NK-92 treated with Interleukin-12 subunit alpha and Interleukin-12 subunit beta, amount 100 ng/mL, for 24 hours (cell line): ENCODE measurements at places on chromosomes 11 and 22.

- DNase-seq, result no peak
Observed at GRCh38 chr11:118212131-118212725, 12.6 kb downstream of the JAML start.

- DNase-seq, result no peak
Observed at GRCh38 chr11:100629671-100630070, 57.4 kb upstream of the ARHGAP42 start.

GRCh38 chr11:44957040-44957515 lies 6.4 kb upstream of the TP53I11 start:
- DNase-seq, result no peak

DNA sequence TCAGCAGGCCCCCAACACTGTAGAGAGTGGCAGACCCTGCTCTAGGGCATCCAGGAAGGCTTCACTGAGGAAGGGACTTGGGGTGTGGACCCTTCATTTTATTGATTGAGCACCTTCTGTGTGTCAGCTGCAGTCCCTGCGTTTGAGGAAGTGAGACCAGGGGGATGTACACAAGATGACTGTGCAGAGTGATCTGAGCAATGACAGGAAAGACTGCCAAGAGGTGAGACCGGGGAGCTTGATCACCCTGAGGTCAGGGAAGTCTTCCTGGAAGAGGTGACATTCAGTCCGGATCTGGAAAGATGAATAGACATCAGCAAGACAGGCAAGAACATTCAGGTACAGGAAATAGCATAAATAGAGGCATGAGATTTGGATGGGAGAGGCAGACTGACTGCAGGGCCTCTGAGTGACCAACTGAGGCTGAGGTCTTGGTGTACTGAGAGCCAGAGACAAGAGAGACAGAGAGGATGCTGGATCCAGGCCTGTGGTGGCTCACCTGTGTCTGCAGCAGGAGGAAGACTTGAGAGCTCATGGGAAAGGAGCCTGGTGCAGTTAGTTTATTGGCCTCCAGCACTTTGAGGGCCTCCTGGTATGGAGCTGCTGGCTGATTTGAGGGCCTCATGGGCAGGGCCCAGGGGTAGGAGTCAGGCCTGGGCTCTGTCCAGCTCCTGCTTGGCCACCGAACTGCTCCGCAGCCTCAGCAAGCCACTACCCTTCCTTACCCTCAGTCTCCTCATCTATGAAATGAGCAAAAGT lies 5.2 kb downstream of the DGAT2 start:
- DNase-seq, result no peak

- DNase-seq, result no peak
Observed at GRCh38 chr11:17918049-17918605, 94.7 kb downstream of the SERGEF start.

- DNase-seq, result no peak
Observed at GRCh38 chr11:98798333-98798732, 222.4 kb upstream of the CNTN5 start.

GRCh38 chr11:76155500-76156227 lies 50.6 kb downstream of the WNT11 start:
- DNase-seq, result no peak

DNA sequence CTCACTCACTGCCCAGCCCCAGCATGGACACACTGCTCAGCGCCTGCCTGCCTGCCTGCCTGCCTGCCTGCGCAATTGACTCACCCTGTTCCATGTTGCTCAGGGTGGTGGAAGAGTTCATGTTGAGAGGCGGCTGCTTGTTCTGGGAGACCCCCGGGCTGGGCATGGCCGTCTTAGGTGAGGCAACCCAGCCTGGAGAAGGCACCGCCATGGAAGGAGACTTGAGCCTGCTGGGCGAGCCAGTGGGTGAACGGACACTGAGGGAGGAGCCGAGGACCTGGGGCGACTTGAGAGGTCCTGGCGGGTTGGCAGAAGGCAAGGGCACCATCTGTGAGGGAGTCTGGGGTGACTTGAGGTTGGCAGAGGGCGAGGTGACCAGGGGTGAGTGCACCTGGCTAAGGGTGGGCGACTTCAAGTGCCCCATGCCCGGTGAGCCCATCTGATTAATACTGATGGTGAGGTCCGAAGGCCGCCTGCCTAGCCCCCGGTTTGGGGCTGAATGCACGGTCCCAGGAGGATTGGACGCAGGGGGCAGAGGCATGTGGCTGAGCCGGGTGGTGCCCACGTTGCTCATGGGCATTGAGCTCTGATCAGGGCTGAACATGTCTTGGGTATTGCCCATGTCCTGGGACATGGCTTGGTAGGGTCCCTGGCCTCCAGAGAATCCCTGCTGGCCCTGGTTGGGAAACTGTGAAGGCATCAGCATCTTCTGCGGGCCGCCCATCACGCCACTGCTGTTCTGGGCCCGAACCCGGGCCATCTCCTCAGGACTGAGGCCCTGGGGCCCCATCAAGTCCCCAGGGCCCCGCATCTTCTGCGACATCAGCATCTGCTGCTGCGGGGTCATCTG lies 17.1 kb downstream of the CXCR5 start:
- no peak for DNase-seq
